Kasumi-1 (cell line): ENCODE measurements at places on chromosomes 3 and 15.
A peak's percentile ranks its signal among the peaks of the same experiment; 100 is the strongest.

GRCh38 chr3:44842376-44842775, 19.3 kb upstream of the TMEM42 start:
- no peak for DNase-seq

DNA sequence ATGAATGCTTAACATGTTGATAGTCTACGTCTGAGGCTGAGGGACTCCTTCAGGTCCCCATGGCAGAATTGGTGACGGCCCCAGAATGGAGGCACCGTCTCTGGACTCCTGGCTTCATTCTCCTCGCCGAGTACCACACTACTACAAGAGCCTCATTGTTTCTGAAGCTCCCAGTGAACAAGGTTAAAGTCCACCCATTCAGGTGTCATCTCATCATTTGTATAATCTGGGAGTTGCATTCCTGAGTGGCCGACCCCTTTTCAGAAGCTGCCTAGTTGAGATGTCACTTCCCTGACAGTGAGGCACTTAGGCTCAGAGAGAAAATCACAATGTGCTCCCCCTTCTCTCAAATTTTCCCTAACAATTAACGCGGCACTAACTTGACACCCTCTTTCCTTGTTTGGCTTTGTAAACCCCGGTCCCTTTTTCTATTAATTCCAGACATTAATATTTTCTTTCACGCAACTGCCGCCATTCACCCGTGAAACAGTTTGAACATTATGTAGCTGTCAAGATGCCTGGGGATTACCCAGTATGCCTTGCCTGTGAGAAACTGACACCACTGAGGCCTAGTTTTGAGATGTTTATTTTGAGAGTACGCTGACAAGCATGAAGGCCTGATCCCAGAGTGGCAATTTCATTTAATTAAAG, 105.6 kb downstream of the MCTP2 start:
- no peak for DNase-seq

- DNase-seq: no peak
Observed at GRCh38 chr15:88664151-88664778, 25.4 kb downstream of the ISG20 start.

GRCh38 chr3:49553324-49553691, 969 bp upstream of the BSN start:
- no peak for DNase-seq

GRCh38 chr3:125052624-125053303, 3.0 kb downstream of the HEG1 start:
- no peak for DNase-seq

DNA sequence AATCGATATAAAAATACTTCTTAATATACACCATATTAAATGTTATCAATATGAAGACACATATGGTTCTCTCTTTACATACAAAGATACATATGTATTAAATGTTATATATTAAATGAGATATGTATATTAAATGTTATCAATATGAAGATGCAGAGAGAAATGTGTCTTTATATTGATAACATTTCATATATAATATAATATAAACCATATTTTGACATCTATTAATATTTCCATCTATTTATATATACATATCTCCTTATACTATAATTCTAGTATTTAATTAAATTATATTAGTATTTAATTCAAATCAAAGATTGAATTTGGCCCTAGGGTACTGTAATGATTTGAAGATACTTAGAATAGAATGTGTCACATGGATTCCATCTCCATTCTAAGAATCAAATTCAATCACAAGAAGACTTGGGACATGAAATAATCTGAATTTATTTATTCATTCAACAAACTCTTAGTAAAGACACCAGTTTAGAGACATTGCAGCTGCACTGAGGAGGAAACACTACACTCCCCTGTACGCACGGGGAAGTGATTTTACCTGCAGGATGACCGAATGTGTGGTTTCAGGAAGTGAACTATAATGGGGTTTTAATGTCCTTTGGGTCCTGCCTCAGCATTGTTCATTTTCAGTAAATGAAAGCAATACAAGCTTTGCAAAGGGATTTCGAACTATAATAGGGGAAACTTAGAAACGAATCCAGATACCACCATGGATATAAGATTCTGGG, 365.1 kb downstream of the MECOM start:
- DNase-seq: no peak

- DNase-seq: no peak
Observed at GRCh38 chr15:68425428-68426060, 6.4 kb downstream of the ITGA11 start.

GRCh38 chr3:132488151-132488550, 70.8 kb downstream of the DNAJC13 start:
- no peak for DNase-seq

DNA sequence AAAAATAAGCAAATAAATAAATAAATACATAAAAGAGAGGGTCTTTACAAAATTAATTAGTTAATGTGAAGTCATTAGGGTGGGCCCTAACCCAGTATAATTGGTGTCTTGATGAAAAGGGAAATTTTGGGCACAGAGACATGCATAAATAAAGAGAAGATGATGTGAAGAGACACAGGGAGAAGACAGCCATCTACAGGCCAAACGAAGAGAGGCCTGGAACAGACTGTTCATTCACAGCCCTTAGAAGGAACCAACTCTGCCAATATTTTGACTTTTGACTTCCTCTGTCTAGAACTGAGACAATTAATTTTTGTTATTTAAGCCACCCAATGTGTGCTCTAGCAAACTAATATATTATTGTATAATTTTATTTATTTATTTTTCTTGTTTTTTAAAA, 29.6 kb upstream of the SELENOK start:
- DNase-seq: peak; percentile 49

DNA sequence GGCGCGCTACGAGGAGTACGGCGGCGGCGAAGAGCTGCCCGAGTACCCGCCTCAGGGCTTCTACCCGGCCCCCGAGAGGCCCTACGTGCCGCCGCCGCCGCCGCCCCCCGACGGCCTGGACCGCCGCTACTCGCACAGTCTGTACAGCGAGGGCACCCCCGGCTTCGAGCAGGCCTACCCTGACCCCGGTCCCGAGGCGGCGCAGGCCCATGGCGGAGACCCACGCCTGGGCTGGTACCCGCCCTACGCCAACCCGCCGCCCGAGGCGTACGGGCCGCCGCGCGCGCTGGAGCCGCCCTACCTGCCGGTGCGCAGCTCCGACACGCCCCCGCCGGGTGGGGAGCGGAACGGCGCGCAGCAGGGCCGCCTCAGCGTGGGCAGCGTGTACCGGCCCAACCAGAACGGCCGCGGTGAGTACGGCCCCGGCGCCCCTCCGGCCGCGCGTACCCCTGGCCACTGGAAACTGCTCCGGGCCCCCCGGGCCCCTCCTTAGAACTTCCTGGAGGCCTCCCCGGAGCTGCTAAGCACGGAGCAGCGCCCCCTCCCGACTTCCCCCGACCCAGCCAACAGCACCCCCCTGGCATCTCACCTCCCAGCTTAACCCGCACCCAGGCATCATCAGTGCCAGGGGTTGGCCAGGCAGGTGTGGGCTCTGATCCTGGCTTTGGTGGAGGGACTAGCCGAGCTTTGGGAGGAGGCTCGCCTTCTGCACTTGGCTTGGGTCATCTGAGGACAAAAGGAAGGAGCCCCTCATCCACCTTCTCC, 1.4 kb downstream of the LOXL1 start:
- no peak for DNase-seq

DNA sequence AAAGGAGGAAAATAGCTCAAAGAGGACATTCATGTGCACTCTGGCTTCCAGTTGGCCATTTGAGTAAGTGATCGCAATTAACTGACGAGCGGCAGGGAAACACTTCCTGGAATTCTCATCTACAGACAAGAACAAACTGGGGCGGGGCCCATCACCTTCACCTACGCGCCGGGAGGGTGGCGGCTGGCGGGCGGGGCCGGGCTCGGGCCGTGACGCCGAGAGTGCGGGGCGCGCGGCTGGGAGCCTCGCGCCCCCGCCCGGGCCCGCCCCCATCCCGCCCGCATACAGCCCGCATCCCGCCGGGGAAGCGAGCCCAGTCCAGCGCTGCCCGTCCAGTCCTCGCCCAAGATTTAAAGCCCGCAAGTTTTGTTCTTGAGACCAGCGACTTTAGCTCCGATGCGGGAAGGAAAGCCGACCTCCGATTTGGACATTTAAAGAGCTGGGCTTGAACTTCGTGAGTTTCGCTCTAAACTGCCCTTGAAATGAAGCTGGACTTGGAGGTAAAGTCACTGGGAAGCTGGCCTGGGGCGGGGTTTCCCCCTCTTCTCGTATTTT, at the start of gene B3GNT5:
Gene B3GNT5 (plus strand): TSS at position 281 of the 555 bp plus-strand sequence. CDS start 16,546 bp downstream, outside the sequence.
- peak; percentile 54 for DNase-seq

DNA sequence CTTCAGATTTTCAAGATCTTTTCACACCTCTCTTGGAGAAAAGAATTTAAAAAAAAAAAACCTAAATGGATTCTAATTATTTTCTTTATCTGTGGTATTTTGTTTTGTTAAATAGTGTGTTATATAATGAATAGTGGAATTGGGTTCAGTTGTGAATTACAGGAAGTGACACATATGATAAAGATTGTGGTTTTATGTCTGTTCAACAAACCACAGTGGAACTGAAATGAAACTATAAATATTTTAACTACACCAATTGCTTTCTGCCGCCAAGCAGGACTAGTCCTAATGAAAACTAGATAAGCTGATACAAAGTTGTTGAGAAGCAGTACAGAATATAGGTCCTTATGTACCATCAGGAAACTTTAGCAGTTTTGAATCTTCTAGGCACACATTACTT, 121.6 kb downstream of the UBE2E2 start:
- peak; percentile 65 for DNase-seq

GRCh38 chr15:42612367-42612912, 37.0 kb downstream of the STARD9 start:
- no peak for DNase-seq
